ENCODE measurements at places on chromosomes 13 and 19.

DNA sequence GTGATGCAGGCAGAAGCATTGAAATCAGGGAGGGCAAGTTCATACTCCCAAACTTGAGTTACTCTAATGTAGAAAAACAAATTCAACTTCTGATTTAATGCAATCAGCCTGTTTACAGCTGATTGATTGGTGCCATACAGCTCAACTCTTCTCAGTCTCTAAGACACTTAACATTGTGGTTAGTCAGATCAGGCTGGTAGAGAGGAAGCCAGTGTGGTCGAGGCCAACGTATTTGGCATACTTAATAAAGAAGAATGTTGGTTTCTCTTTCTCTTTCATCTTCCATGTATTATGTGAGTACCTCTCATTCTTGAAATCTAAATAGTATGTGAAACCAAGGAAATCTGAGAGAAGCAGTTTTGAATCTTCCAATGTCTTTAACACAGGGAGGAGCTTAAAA lies 255.0 kb upstream of the SLITRK1 start:
- DNase-seq: no peak

- no peak for DNase-seq
These were observed 53.6 kb downstream of the ZAR1L start for GRCh38 chr13:32261567-32261966.

GRCh38 chr13:112113348-112113747 lies 46.4 kb downstream of the SOX1 start:
- no peak for DNase-seq

GRCh38 chr13:99895444-99896368 lies 75.9 kb downstream of the ZIC5 start:
- no peak for DNase-seq

DNA sequence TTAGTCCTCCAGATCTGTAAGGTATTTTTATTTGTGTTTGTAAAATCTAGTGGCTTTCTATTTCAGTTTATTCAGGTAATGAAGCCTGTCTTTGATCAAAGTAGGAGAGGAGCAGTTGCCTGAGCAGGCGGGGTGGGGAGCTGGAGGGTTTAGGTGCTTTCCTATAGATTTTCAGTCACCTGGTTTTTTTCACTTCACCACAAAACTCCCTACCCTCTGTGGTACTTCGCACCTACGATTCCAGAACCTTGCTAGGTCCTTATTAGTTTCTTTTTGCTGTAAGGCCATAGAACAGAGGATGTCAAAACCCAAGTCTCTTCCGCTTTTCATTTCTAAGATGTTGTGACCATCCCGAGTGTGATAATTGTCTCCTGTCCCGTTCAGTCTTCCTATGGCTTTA lies 26.6 kb downstream of the SLAIN1 start:
- DNase-seq: no peak

- DNase-seq: no peak
These were observed 15.7 kb downstream of the FAM124A start for GRCh38 chr13:51237887-51238286.

- DNase-seq: no peak
These were observed 682.5 kb downstream of the PCDH9 start for GRCh38 chr13:66547685-66548084.

DNA sequence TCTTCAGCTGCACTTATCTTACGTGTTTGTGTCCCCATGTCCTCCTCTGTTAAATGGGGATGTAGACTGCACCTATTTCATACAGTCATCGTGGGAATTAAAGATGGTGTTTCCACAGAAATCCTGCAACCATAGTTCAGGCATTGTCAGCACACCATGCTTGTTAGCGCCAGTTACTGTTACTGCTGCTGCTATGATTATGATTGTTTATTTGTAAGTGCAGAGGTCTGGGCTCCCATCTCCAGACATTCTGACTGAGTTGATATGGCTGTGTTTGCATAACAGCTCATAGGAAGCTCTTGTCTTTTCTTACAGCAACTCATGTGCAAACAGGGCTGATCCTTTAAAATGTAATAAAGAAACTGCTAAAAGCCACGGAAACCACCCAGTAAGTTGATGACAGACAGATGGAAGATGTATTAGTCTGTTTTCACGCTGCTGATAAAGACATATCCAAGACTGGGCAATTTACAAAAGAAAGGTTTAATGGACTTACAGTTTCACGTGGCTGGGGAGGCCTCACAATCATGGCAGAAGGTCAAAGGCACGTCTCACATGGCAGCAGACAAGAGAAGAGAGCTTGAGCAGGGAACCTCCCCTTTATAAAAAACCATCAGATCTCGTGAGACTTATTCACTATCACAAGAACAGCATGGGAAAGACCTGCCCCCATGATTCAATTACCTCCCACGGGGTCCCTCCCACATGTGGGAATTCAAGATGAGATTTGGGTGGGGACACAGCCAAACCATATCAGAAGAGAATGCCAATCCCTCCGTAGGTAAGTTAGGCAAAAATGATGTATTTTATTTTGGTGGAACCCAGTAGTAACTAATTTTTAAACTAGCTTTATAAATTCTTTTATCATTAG lies 1.6 kb downstream of the ZSCAN5A start:
- no peak for DNase-seq

DNA sequence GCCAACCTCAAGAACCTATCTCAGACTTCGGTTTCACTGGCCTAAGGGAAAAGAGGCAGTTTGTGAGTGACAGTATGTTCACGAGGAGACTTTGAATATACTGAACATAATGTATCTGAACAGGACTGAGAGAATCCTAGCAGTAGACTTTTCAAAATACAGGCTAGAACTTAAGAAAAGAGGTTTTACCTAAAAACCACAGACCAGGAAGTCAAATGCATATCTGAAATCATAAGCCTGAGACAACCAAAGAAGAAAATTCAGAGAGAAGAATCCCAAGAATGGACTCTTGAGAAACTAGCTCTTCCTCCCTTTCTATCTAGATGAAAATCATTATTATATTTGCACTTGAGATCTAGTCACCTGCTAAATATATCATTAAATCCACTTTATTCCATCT lies 17.6 kb downstream of the MYCBP2 start:
- DNase-seq: no peak

DNA sequence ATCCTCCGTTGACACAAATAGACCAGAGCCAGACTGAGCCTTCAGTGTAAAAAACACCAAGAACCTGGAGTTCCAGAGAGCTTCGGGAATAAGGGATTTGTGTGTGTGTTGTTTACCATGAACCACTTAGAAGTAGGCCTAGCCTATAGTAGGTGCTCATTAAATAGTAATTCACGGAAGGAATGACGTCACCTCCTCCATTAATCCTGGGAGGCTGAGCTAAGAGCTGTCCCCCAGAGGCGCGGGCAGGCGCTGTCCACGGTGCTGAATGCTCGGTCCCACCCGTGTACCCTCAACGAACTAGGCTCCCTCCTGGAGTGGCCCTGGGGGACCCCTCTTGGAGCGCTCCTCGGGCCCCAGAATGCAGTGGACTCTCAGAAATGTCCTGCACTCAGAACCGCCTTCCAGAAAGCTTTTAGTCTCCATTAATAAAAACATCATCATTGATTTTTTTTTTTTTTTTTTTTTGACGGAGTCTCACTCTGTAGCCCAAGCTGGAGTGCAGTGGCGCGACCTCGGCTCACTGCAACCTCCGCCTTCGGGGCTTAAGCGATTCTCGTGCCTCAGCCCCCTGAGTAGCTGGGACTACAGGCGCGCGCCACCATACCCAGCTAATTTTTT lies 6.5 kb downstream of the UNC13A start:
- DNase-seq: peak; percentile 38

- DNase-seq: no peak
These were observed 79.1 kb upstream of the GPR12 start for GRCh38 chr13:26839682-26840081.

Data from stimulated activated CD8-positive, alpha-beta memory T cell treated with anti-CD3 and anti-CD28 coated beads, Interleukin-2, amount 100 ng/mL, for 48 hours (primary cell).